ENCODE measurements at places on chromosomes 7 and 10.

- DNase-seq: no peak
- no peak overlapping the region for H3K27ac ChIP-seq
These were observed 24.9 kb upstream of the KNDC1 start for GRCh38 chr10:133135116-133135465.

DNA sequence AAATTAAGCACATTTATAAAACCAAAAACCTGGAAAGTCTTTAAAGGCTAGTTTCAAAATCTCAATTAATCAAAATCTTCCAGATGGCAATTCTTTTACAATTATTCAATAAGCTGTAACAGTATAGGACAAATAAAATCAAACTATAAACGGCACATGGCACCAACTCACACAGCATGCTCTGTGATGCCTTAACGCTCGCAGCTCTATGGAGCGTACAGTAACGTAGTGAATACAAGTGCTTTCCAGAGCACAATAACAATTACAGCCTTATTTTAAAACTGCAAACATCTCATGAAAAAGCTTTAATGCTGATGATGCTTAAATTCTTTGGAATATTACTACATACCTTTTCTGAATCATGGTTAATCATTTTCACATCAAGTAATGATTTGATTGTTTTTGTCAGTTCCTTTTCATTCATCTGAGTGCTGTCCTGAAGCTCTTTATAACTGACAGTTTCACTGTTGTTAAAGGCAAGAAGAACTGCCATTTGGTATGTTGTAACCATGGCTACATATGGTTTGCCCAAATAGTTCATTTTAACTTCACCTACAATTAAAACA is 74.2 kb downstream of the CUL2 start:
- H3K4me3 ChIP-seq: no peak overlapping the region
- H3K4me1 ChIP-seq: no peaks in the 10 kb centered on the region
- H3K27ac ChIP-seq: no peak overlapping the region

DNA sequence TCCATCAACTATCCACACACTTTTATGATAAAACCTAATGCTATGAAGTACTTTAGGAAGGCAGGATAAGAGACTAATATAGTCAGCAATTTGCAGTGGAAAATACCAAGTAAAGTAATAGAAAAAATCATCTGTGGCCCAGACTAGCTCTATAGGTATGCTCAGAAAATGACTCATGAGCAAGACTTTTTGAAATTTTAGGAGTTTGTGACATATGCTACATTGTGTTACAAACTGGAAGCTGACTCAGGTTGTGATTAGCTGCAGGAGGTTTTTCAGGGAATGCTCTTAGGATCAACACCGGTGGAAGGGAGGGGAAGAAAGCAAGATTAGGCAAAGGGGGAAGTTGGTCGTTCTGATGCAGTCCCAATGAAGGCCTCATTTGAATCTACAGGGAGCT is 56.1 kb downstream of the FEZF1 start:
- H3K4me3 ChIP-seq: no peak overlapping the region
- no peaks in the 10 kb centered on the region for H3K36me3 ChIP-seq
- H3K27me3 ChIP-seq: no peaks in the 10 kb centered on the region
- H3K4me1 ChIP-seq: no peaks in the 10 kb centered on the region
- no peak overlapping the region for H3K27ac ChIP-seq

- H3K4me1 ChIP-seq: no peaks in the 10 kb centered on the region
- H3K27ac ChIP-seq: no peak overlapping the region
- H3K36me3 ChIP-seq: no peaks in the 10 kb centered on the region
- no peaks in the 10 kb centered on the region for H3K27me3 ChIP-seq
These were observed 316.0 kb downstream of the GFRA1 start for GRCh38 chr10:115957012-115957399.

GRCh38 chr10:128073890-128074289 is 52.3 kb downstream of the MKI67 start:
- no peak overlapping the region for H3K27ac ChIP-seq
- no peak overlapping the region for H3K4me3 ChIP-seq
- H3K27me3 ChIP-seq: no peaks in the 10 kb centered on the region

GRCh38 chr10:26721561-26721960 is 24.1 kb downstream of the PDSS1 start:
- no peak overlapping the region for H3K27ac ChIP-seq
- no peaks in the 10 kb centered on the region for H3K36me3 ChIP-seq
- no peak overlapping the region for H3K4me3 ChIP-seq
- H3K4me1 ChIP-seq: no peaks in the 10 kb centered on the region
- no peak for DNase-seq
- H3K27me3 ChIP-seq: no peaks in the 10 kb centered on the region

- no peaks in the 10 kb centered on the region for H3K4me1 ChIP-seq
- no peak overlapping the region for H3K4me3 ChIP-seq
- H3K27ac ChIP-seq: no peak overlapping the region
- no peaks in the 10 kb centered on the region for H3K27me3 ChIP-seq
- no peaks in the 10 kb centered on the region for H3K36me3 ChIP-seq
These were observed 77.3 kb downstream of the CDC14C start for GRCh38 chr7:49001610-49002033.

GRCh38 chr7:114356133-114356532 is 58.5 kb upstream of the FOXP2 start:
- H3K27ac ChIP-seq: no peak overlapping the region
- no peaks in the 10 kb centered on the region for H3K36me3 ChIP-seq
- DNase-seq: no peak
- H3K27me3 ChIP-seq: no peaks in the 10 kb centered on the region
- no peaks in the 10 kb centered on the region for H3K4me1 ChIP-seq

DNA sequence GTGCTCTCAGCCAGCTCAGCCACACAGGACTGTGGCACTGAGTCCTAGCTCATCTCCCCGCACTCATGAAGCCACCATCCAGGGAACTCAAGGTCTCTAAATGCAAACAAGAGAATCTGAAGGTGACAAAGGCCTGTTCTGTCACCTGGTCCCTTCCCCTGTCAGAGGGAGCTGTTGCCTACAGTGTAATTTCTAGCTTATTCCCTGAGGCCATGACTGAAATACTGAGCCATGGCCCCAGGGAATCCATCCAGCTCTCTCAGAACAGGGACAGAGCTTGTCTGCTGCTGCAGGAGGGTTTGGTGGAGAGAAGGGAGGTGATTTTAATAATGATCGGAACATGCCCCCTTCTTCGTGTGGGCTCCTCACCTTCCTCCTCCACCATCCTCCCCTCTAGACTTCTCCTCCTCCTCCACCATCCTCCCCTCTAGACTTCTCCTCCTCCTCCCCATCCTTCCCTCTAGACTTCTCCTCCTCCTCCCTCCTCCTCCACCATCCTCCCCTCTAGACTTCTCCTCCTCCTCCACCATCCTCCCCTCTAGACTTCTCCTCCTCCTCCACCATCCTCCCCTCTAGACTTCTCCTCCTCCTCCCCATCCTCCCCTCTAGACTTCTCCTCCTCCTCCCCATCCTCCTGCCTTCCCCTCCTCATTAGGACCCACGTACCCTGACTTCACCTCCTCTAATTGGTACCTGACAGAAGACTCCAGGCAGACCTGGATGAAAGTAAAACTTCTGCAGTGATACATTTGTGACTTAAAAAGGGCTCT is 338.0 kb upstream of the MKI67 start:
- H3K27ac ChIP-seq: no peak overlapping the region
- DNase-seq: no peak
- H3K4me1 ChIP-seq: no peaks in the 10 kb centered on the region
- no peaks in the 10 kb centered on the region for H3K36me3 ChIP-seq
- peaks cover 32% of the 10 kb centered on the region for H3K27me3 ChIP-seq
- H3K4me3 ChIP-seq: no peak overlapping the region

- no peaks in the 10 kb centered on the region for H3K27me3 ChIP-seq
- DNase-seq: no peak
- H3K4me1 ChIP-seq: 0 out of 2 replicates have a peak, but pooled peaks cover 3% of the 10 kb centered on the region
- H3K27ac ChIP-seq: no peak overlapping the region
These were observed 96.4 kb downstream of the HIPK2 start for GRCh38 chr7:139681463-139681755.

- no peaks in the 10 kb centered on the region for H3K36me3 ChIP-seq
- H3K27ac ChIP-seq: peak overlapping the region; percentile 2
- H3K4me1 ChIP-seq: peaks cover 23% of the 10 kb centered on the region
- no peak overlapping the region for H3K4me3 ChIP-seq
These were observed 4.0 kb upstream of the ZCCHC24 start for GRCh38 chr10:79449181-79450146.

DNA sequence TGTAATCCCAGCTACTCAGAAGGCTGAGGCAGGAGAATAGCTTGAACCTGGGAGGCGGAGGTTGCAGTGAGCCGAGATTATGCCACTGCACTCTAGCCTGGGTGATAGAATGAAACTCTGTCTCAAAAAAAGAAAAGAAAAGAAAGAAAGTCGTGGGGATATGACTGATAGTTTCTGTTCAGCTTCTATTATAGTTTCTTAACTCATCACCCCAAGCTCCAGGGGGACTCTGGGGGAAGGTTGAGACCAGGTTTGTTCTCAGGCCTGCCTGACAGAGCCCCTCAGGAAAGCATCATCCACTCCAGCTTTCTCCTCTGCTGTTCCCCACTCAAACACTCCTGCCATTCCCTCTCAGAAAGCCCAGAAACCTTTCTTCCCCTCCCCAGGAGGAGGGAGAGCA is 542.4 kb upstream of the GALNT17 start:
- H3K36me3 ChIP-seq: no peaks in the 10 kb centered on the region
- H3K4me1 ChIP-seq: no peaks in the 10 kb centered on the region
- H3K27me3 ChIP-seq: peaks cover 39% of the 10 kb centered on the region
- H3K27ac ChIP-seq: no peak overlapping the region
- H3K4me3 ChIP-seq: no peak overlapping the region

DNA sequence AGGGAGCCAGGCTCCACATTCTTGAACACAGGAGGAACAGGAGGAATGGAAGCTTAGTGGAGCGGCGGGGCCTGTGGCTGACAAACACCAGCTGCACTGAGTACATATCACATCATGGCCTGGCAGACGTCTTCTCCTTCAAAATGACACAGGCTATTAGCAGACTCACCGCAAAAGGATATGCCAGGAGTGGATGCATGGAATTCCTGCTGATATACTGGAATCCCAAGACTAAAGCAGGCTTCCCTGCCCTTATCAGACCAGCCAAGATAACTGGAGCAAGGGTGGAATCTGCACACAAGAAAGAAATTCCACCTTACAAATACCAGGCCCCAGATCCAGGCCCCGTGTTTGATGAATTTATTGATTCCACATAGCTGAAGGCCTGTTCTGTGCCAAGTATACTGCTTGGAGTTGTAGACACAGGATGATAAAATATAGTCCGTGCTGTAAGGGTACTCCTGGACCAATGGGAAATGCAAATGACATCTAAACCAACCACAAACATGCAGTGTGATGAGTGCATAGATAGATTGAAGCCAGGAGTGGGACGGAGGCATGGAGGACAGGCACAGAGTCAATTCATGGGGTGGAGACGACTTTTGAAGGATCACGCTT is 480.5 kb upstream of the ZMIZ1 start:
- no peak overlapping the region for H3K4me3 ChIP-seq
- no peak for DNase-seq
- no peak overlapping the region for H3K27ac ChIP-seq
- peaks cover 9% of the 10 kb centered on the region for H3K27me3 ChIP-seq
- no peaks in the 10 kb centered on the region for H3K36me3 ChIP-seq
- no peaks in the 10 kb centered on the region for H3K4me1 ChIP-seq

GRCh38 chr7:35993113-35993512 is 159.9 kb upstream of the EEPD1 start:
- peak overlapping the region; percentile 75 for H3K27ac ChIP-seq
- no peaks in the 10 kb centered on the region for H3K36me3 ChIP-seq
- H3K4me1 ChIP-seq: peaks cover 33% of the 10 kb centered on the region
- H3K27me3 ChIP-seq: no peaks in the 10 kb centered on the region
- H3K4me3 ChIP-seq: no peak overlapping the region
- no peak for DNase-seq

DNA sequence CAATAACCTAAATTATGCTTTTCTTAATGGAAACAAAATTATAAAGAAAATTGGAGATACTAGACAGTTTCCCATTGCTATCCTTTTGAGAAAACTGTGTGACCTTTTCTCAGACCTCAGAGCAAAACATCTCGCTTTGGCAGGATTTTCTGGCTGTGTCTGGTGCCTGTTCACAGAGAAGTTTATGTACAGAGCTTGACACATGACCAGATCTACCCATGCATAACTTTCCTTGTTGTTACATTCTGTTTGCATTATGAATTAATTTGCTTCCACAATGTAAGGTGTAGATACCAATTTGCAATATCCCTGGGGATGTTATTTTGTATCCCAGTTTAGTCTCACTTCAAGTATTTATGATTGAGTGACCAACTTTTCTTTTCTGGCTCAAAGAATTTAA is 565.0 kb downstream of the XPNPEP1 start:
- H3K4me1 ChIP-seq: no peaks in the 10 kb centered on the region
- no peaks in the 10 kb centered on the region for H3K27me3 ChIP-seq
- H3K4me3 ChIP-seq: no peak overlapping the region
- no peak overlapping the region for H3K27ac ChIP-seq

- peaks cover 11% of the 10 kb centered on the region for H3K27me3 ChIP-seq
- DNase-seq: no peak
- H3K27ac ChIP-seq: no peak overlapping the region
These were observed 431.0 kb upstream of the MKI67 start for GRCh38 chr10:128557149-128557710.

GRCh38 chr10:110434489-110435096 is 63.1 kb upstream of the DUSP5 start:
- H3K36me3 ChIP-seq: no peaks in the 10 kb centered on the region
- H3K4me1 ChIP-seq: peaks cover 31% of the 10 kb centered on the region
- no peak overlapping the region for H3K27ac ChIP-seq
- no peak overlapping the region for H3K4me3 ChIP-seq
- DNase-seq: no peak

DNA sequence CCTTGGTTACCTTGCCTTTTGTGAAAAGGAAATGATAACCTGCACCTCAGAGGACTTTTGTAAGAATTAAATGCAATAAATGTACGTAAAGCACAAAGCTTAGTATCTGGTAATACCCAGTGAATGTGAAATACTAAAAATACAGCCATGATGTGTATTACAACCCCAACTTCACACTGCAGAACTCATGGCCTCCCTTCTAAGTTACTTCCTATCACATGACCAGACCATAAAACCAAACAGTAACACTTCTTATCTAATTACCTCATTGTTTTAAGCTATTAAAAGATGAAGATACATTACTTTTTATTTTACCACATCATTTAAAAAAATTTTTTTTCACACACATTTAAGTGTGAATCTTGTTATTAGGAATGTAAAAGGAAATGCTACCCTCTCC is 29.0 kb downstream of the VPS41 start:
- no peak for DNase-seq
- H3K4me1 ChIP-seq: no peaks in the 10 kb centered on the region
- no peaks in the 10 kb centered on the region for H3K36me3 ChIP-seq

- H3K27me3 ChIP-seq: no peaks in the 10 kb centered on the region
- H3K36me3 ChIP-seq: no peaks in the 10 kb centered on the region
- DNase-seq: no peak
- peaks cover 5% of the 10 kb centered on the region for H3K4me1 ChIP-seq
- no peak overlapping the region for H3K27ac ChIP-seq
These were observed 7.9 kb downstream of the ENO4 start for GRCh38 chr10:116857156-116857555.

GRCh38 chr10:11913079-11913641 is 90.0 kb downstream of the PROSER2 start:
- DNase-seq: no peak
- H3K27ac ChIP-seq: no peak overlapping the region
- H3K27me3 ChIP-seq: no peaks in the 10 kb centered on the region
